ENCODE measurements at places on chromosomes 13 and 19. TPM values are rescaled to one million over a fixed set of nuclear protein-coding genes. Genes with fewer than 3 reads are reported as not detected.
A peak's percentile ranks its signal among the peaks of the same experiment; 100 is the strongest.

GRCh38 chr13:113001241-113002140, 32.5 kb downstream of the MCF2L start:
- ATAC-seq, result no peak

GRCh38 chr19:16463991-16464575, 7.7 kb downstream of the EPS15L1 start:
- no peak for ATAC-seq

ZNF135 gene
- 9.0 TPM for total RNA-seq

- no peak for ATAC-seq
Measured at GRCh38 chr13:77338961-77339401, 12.1 kb upstream of the MYCBP2 start.

FRY gene
- total RNA-seq, result 188 TPM

- peak; percentile 44 for ATAC-seq
Measured at GRCh38 chr19:16871871-16872270, 16.9 kb upstream of the F2RL3 start.

GRCh38 chr13:20412691-20413355, 112.8 kb downstream of the CRYL1 start:
- ATAC-seq, result no peak

B3GNT8 gene
- 6.1 TPM for total RNA-seq

DNA sequence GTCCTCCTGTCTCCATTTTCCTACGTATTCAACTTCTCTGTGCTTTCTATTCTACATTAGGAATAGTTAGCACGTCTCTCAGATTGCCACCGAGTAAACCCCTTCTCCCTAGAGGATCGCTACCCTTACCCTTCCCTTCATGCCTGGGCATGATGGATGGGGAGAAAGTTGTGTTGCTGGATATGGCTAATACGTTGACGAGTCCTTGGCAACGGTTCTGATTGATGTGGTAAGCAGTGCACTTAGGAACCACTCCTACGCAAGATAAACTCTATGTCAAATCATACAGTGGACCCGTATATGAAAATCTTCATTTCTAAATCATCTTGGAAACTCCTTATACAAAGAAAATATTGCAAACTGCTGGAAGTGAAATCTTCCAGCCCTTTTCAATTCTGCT, 224.5 kb downstream of the EFNB2 start:
- no peak for ATAC-seq

- ATAC-seq, result no peak
Measured at GRCh38 chr13:98875146-98875729, 102.6 kb downstream of the DOCK9 start.
